ENCODE measurements at places on chromosomes 2 and 18.

GRCh38 chr2:152051436-152051835 is 47.4 kb downstream of the CACNB4 start:
- DNase-seq, result no peak

DNA sequence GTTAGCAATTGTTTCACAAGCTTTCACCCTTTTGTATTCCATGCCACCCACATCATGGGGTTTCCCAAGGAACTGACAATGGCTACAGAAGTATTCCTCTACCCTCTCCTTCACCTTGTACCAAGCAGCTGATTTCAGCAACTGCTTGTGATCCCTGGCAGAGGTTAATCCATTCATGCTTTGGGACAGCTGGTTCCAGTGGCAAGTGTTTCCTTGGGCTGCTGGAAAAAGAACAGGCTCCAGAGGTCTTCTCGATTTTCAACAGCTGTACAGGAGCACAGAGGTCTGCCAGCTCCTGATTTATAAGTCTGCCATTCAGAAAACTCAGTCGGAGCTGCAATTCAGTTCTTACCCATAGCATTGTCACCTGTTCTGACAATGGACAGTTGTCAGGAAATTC is 239.2 kb upstream of the CWC22 start:
- no peak for DNase-seq

DNA sequence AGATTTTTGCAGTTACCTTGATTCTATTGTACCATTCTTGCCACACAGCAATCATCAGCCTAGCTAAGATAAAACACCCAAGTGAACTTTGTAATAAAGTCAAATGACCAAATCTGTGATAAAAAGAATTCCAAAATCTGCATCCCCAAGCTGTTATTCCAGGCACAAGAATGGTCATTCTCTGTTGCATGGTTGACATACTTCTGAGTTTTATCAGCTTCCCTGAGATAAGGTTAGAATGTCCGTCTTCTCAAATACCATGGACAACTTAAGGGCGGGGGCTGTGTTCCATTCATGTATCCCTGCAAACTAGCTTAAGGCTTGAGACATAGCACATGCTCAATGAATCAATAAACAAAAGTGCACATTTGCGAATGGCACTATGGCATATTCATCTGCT is 8.1 kb upstream of the BMP10 start:
- no peak for DNase-seq

GRCh38 chr2:121203591-121204249 is 81.3 kb downstream of the TFCP2L1 start:
- DNase-seq, result no peak

GRCh38 chr2:240707043-240707756 is 15.5 kb downstream of the AQP12A start:
- no peak for DNase-seq

DNA sequence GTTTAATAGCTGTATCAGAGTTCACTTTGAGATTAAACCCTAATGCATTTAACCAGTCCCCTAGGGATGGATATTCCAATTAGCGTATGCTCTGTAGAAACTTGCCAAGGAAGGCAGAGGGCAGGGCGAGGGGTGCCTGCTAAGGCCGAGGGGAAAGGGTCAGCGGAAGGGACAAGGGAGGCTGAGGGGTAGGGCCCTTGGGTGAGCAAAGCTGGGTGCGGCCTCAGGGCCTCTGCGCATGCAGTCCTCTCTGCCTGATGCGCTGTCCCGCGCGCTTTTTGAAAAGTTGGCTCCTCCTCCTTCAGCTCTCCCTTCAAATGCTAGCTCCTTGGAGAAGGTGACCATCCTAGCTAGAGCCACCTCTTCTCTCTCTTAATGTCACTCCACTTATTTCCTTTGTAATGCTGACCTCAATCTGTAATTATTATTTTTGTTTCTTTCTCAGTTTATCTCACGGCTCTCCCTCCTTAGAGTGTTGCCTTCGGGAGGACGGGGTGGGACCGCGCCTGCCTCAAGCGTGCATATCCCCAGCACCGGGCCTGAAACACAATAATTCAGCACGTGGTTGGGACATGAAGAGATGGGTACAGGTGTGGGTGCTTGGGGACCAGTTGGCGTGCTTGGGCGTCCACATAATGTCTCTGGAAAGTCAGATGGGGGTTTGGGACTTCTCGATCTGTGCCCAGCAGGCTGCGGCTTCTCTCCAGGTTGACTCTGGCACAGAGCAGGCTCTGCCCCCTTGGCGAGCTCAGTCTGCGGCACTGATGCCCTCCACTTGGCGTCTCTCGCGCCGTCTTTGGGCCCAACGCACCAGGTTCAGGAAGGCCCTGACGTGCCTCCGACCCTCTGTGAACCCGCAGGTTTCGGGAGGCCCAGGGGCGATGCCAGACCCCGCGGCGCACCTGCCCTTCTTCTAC is 10.0 kb downstream of the ZAP70 start:
- no peak for DNase-seq

- no peak for DNase-seq
Measured at GRCh38 chr2:129504646-129505045, 474.8 kb upstream of the RAB6C start.

DNA sequence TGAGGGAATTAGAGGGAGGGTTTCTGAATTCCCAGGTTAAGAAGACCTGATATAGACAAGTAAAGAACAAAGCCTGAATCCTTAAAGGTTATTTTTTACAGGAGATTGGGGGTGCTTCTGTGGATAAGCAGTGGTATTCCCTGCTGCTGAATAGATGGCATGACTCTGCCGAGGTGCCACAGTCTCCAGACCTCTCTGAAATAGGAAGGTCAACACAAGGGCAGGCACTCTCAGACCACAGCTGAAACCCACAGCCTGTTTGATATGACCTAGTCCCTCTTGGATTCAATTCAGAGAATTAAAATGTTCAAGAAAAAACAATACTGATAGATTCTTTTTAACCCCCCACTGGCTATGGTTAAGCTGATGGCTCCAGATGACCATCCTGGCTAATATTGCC is 259.3 kb downstream of the PTGR3 start:
- DNase-seq, result no peak

GRCh38 chr2:241324775-241325174 is 9.1 kb downstream of the SEPTIN2 start:
- peak; percentile 48 for DNase-seq

GRCh38 chr2:96147593-96148201 is 2.5 kb upstream of the DUSP2 start:
- no peak for DNase-seq

DNA sequence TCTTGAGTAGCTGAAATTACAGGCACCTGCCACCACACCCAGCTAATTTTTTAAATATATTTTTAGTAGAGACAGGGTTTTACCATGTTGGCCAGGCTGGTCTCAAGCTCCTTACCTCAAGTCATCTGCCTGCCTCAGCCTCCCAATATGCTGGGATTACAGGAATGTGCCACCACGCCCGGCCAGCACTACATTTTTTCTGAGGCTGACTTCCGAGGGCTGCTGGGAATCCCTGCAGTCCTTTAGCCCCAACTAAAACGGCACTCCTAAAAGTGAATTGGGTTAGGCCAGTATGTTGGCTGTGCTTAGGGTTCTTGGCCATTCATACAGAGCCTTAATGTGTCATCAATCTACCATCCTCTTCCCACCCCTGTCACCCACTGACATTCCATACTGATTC is 375.4 kb downstream of the DCC start:
- DNase-seq, result no peak

DNA sequence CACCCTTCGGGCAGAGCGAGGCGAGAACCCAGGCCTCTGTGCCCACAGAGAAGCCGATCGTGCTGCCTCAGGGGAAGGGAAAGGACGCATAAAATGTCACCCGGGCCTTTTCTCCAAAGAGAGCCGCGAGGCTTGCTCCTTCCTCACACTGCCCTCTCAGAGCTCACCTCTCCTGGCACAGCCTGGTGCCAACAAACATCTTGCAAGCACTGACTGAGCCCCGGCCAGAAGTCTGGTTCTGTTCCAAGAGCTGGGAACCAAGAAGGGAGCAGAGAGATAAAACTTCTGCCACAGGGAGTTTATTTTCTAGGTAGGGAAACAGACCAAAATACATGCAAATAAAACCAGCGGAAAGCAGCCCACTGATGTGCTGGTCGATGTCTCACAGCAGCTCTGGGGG is 13.6 kb upstream of the ADI1 start:
- no peak for DNase-seq

DNA sequence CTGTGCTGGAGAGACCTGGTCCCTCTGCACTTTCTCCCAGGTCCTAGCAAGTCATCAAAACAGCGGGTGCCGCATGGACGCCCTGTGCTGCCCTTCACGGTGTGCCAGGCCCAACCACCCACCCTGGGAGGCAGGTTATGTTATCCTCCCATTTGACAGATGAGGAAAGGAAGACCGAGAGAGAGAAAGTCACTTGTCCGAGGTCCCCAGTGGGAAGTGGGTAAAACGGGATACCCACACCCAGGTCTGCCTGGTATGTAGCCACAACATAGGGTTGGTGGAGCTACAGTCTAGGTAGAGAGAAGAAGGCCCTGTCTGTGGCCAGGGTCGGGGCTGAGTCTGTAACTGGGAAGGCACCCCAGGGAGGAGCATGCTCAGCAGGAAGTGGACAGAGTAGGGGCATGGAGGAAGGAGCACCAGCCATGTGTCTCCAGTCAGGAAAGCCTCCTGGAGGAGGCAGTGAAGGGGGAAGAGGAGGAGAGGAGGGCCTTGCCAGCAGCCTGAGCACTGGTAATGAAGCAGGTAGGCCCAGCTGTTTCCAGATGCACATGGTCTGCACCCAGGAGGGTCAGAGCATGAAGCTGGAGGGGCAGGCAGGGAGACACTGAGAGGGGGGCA is 98.4 kb downstream of the ZFP36L2 start:
- no peak for DNase-seq

DNA sequence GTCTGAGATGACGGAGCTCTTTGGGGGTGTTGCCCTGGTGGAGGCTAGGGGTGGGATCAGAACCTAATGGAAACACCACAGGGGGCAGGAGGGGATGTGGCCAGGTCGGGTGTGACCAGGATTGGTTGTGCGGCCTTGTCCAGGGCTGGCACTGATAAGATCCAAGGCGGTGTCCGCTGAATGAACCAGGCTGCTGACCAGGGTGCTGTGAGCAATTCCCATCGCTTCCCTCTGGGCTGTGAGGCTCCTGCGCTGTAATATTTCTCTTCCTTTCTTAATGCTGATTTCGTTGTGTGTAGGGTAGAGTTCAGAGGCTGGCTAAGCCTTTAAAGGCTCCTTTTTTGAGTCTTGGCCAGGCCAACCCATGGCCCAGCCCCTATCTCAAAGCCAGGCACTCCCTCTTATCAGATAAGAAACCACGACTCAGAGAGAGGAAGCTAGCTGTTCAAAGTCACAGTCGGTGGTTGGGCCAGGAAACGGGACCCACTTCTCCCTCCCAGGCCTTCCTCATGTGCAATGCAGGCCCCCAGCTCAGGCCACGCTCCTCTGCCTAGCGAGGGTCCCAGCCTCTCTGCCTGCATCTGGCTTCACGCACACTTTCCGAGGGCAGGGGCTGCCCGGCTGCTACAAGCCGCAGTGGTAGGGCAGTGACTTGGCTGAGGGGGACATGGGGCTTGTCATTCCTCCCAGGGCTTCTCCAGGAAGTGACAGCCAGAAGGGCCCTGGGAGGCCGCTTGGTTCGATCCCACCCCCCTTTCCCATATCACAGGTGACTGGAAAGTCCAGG is 26.0 kb upstream of the FOSL2 start:
- DNase-seq, result peak; percentile 97
